ENCODE measurements at places on chromosomes 5 and 9. TPM values are rescaled to one million over a fixed set of nuclear protein-coding genes. Genes with fewer than 3 reads are reported as not detected.

DNA sequence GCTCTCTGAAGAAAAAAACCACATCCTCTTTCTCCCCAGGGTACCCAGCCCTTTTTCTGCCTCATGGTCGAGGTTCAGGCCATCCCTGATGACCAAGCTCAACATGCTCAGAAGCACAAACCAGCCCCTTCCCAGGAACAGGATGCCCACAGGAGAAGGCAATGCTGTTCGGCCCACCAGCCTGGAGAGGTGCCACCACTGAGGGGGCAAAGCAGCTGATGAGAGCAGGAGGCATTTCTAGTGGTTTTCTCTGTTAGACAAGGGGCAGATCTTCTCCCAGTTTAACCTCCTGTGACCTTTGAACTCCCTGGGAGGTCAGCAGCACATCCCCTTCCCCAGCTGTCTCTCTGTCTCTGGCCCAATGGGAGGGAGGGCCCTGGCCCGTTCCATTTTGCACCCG, 73.0 kb downstream of the PAX5 start:
- peaks cover 18% of the 10 kb centered on the region for H3K27me3 ChIP-seq
- no peaks in the 10 kb centered on the region for H3K4me1 ChIP-seq
- no peak overlapping the region for H3K4me3 ChIP-seq
- H3K36me3 ChIP-seq: no peaks in the 10 kb centered on the region

DNA sequence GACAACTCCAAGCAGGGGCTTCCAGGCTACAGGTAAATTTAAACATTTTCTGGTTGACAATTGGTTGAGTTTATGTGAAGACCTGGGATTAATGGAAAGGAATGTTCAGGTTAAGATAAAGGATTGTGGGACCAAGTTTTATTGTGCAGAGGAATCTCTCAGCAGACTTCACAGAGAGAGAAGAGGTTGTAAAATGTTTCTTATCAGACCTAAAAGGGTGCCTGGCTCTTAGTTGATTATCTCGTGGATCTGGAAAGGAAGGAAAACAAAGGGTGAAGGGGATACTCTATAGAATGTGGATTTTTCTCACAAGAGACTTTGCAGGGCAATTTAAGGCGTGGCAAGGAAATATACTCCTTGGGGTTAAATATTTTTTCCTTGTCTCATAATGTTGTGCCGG, 96.5 kb upstream of the RASGRF2 start:
- peaks cover 34% of the 10 kb centered on the region for H3K4me1 ChIP-seq
- H3K36me3 ChIP-seq: peaks cover 46% of the 10 kb centered on the region
- H3K27ac ChIP-seq: no peak overlapping the region
- no peak overlapping the region for H3K4me3 ChIP-seq
- no peak for DNase-seq

GRCh38 chr5:62132276-62132675, 173.7 kb upstream of the KIF2A start:
- H3K4me3 ChIP-seq: no peak overlapping the region
- no peaks in the 10 kb centered on the region for H3K36me3 ChIP-seq
- no peaks in the 10 kb centered on the region for H3K4me1 ChIP-seq
- H3K27me3 ChIP-seq: no peaks in the 10 kb centered on the region

The GHR gene
- total RNA-seq: not detected

The RUSC2 gene
- total RNA-seq: 1.9 TPM
